NCI-H2171 (cell line): ENCODE measurements at places on chromosomes 7 and 10.

DNA sequence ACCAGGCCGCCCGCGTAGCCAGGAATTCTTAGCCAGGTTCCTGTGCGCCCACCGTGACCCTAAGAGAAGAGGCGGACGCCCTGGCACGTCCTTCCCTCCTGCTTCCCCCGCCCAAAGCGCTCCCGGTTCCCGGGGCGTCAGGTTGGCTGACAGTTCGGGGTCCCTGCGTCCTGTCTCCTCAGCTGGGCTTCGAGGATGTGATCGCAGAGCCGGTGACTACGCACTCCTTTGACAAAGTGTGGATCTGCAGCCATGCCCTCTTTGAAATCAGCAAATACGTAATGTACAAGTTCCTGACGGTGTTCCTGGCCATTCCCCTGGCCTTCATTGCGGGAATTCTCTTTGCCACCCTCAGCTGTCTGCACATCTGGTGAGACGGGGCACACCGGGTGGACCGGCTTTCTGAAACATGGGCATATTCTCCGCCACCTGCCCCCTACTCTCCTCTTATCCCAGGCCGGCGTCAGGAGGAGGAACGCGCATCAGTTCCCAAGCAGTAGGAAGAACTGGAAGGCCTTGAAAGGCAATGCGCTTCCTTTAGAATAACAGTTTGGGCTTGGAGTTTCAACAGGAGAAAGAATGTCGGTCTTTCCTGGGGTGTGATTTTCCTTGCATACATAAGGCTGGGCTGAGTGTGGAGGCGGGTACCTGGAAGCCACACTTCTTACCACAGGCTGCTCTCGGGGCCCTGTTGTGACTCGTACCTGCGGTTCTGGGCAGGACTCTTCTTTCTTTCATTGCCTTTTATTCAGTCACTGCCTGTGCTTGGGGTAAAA is 728 bp downstream of the CAV2 start:
- no peak for DNase-seq

DNA sequence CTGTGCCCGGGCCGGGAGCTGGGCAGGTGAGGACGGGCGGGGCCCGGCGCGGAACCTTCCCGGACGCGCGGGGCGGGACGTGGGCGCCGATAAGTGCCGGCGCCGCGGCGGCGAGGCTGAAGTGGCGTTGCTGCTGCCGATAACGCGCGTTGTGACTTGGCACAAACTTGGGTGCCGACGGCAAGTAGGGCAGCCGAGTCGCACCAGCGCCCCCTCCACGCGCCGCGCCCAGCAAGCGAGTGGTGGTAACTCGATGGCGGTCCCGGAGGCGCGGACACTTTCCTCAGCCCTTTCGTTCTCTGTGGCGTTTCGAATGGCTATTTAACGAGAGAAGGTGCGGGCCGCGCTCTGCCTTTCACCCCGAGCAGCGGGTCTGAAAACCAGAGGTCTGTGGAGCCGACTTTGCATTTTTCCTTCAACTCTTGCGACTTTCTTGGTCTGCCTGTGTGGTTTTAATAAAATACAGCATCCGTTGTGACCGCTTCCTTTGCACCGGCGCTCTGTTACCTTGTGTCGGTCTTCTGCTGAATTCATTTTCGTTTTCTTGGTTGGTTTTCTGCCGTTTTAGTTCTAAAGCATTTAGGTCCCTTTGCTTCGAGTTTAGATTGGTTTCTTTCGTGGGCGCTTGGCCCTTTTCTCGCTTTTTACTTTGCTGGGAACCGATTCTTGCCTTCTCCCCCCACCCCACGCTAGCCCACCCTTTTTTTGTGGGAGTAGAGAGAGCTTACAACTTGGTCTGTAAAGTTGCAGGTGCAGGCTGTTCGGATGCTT is 701 bp downstream of the STK17A start:
- DNase-seq: peak; percentile 40

GRCh38 chr7:39958038-39958437 is 8.0 kb downstream of the CDK13 start:
- DNase-seq: no peak

- DNase-seq: no peak
Observed at GRCh38 chr7:20326342-20326741, 4.4 kb upstream of the ITGB8 start.

DNA sequence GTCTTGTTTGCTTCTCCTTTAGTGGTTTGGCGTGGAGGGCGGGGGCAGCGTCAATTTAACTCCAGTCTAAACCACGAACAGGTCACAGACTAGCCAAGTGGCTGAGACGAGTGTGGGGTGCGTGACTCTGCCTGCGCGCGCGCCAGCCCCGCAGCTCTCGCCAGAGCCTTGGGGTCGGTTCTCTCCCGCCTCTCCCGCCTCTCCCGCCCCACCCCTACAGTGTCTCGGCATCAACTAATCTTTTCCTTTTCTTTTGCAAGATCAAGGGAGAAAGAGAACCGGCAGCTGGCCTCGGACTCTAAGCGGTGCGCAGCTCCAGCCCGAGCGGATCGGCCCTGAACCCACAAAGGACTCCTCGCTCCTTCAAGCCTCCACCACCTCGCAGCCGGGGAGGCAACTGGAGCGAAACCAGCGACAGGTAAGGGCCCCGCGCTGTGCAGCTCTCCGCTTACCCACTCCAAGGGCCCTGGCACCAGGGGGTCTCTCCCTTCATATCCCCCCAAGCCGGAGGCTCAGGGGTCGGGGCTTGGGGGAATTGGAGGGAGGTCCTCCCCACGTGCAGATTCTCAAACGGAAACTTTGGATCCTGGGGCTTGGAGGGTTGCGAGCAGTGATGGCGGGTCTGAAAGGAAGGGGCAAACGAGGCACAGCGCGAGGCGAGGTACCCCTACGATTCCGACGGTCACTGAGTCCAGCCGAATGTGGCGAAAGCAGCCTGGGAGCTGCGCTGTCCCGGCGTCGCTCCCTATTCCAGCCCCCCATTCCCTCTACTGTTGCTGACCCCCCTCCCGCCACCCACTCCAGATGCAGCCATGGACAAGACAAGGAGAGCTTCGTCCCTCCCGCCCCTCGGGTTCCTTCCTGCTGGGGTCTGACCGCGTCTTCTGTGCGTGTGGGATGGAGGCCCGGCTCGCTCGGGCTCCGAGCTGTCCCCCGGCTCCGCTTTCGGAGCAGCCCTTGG is 829 bp downstream of the CHRM2 start:
- no peak for DNase-seq

DNA sequence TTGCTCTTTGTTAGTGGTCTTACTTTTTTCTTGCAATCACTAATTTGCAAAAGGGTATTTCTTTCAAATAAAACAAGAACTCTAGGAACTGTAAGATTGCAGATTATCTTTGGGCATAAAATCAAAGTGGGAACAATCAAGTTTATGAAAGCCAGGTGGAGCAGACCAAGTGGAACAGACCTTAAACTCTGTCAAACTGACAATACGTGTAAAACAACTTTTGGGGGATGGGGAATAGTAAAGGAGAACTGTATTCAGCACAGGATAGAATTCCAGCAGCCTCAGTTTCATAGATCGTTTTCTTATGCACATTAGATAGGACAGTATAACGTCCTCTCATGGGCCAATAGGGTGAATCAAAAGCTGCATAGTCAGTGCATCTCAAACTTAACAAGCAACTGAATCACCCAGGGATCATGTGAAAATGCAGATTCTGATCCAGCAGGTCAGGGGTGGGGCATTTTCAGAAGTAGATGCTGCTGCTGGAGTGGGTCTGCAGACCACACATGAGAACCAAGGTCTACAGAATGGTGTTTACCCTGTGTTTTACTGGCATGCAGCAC is 120.7 kb downstream of the PIP4K2A start:
- no peak for DNase-seq

- no peak for DNase-seq
Observed at GRCh38 chr7:15525652-15526263, 36.1 kb downstream of the AGMO start.

DNA sequence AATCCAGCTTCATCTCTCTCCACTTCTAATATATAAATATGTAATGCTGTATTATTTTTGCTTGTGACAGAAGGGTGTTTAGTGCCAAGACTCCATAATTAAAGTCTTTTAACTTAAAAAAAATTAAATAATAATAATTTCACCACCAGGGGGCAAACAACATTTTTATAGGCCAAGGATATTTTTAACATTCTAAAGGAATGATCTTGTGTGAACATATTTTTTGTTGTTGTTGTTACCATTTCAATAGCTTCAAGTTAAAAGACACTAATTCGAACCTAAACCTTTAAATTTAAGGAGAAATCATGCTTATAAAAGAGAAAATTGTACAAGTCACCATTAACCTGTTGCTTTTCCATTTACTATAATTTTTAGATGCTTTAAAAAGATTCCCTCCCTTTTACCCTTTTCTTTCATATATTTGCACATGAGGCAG is 7.5 kb upstream of the DNAJC1 start:
- DNase-seq: peak; percentile 6

GRCh38 chr7:119562839-119563238 is 710.1 kb upstream of the KCND2 start:
- no peak for DNase-seq

- no peak for DNase-seq
Observed at GRCh38 chr7:70710011-70710480, 421.9 kb upstream of the GALNT17 start.

GRCh38 chr10:56715262-56715661 is 354.2 kb upstream of the ZWINT start:
- no peak for DNase-seq

GRCh38 chr7:154302380-154302779 is 250.2 kb downstream of the DPP6 start:
- DNase-seq: no peak

- no peak for DNase-seq
Observed at GRCh38 chr7:78765943-78766729, 687.3 kb downstream of the MAGI2 start.

DNA sequence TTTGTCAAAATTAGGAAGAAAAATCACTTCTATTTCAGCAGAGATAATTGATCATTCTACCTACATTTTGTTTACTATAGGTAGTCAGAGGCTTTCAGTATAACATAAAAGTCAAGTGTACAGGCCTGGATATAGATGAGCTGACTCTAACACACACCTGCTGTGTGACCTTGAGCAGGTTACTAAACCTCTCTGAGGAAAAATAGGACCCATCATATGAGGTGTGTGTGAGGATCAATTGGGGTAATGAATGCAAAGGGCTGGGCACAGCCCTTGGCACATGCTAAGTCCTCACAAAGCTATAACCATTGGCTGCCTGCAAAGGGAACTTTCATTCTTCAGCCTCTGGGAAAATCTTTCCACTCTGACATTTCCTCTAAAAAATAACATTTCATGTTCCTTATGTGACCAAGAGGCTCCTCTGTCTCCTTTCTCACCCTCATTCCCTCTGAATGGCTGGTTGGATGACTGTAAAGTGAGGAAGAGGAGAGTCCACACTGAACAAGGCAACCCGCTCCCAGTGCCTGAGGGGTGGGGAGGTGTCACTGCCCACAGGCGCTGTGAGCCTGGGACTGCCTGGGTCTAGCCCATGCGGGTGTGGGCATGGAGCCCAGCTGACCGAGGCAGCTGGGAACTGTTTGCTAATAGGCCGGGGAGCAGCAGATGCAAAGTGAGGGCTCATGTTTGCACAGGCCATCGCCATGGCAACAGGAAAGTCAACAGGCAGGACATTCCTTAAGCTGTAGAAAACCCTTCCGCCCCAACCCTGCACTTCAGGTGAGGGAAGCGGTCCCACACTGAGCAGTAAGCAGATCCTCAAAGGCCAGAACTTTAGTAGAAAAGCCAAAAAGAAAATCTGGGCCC is 36.8 kb downstream of the MYOF start:
- peak; percentile 64 for DNase-seq

DNA sequence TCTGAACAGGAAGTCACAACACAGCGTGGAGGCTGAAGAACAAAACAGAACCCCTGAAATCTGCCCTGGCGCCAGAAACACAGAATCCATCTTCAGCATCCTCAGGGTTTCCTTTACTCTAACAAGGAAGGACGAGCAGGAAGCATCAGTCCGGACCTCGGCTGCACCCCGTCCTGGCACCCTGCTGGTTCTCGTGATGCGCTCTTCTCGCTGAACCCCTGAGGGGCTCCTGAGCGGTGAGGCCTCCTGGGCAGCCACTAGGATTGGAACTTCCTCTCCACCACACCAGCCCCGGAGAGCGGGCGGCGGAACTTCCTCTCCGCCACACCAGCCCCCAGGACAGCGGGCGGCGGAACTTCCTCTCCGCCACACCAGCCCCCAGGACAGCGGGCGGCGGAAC is 461.9 kb downstream of the PTPRN2 start:
- no peak for DNase-seq

DNA sequence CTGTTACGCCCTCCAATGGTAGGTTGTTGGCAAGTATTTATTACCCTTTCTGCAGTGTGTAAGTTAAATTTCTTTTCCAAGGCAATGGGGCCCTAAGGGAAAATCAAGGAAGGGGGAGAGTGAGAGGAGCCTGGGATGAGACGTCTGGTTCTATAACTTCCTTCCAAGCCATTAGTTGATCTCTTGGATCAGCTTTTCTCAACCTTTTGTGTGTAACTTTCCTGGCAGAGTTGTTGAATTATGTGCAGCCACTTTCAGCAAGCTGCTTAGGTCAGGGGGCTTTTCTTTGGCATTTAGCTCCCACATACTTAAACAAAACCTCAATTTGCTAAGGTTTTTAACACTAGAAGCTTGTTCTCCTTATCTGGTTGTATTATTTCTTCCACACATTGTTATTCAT is 127.1 kb downstream of the NXPH1 start:
- no peak for DNase-seq

- DNase-seq: no peak
Observed at GRCh38 chr7:100044718-100045117, 4.9 kb upstream of the ZSCAN21 start.

- peak; percentile 51 for DNase-seq
Observed at GRCh38 chr10:28293236-28294168, 9.4 kb downstream of the MPP7 start.

- DNase-seq: no peak
Observed at GRCh38 chr10:22550732-22551131, 163.6 kb downstream of the PIP4K2A start.

DNA sequence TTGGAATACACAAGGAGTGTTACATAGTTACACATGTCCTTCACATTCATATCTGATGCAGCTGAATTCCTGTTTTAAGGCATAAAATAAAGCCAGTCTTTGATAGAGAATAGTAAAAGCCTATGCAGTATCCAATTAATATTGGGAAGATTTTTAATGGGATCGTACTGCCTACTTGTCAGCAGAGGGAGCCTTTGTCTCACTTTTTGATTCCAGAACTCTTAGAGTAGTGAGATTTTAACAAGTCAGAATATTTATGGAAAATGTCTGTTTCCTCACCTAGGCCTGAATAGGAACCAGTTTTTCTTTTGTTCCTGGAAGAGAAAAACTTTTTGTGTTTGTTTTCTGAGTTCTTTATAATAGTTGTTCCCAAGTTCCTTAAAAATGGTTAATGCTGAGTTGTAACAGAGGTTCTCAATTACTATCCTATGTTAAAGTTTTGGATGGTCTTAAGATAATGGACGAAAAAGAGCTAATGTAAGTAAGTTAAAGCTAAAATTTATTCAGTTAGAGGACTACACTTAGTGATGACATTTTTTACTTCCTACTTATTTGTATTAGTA is 114.0 kb downstream of the BBS9 start:
- DNase-seq: peak; percentile 34

DNA sequence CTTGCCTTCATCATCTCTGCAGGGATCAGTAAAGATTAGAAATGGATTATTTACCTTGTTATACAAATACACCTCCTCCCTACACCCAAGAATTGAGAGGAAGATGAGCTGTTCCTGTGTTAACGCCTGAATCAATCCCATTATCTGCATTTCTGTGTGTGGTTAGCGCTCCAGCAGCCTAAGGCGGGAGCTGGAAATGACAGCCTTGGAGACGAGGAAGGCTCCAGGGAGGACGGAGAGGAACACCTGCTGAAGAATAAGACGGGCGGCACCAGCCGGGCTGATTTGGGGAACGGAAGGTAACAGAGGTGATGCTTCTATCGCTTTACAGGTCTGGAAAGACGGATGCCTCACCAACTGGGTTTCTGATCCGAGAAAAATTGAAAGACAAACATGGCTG is 34.2 kb upstream of the DDC start:
- DNase-seq: no peak

GRCh38 chr10:14356921-14357320 is 26.2 kb upstream of the FRMD4A start:
- DNase-seq: no peak
